ENCODE measurements at places on chromosomes 1 and 21.
A peak's percentile ranks its signal among the peaks of the same experiment; 100 is the strongest.

DNA sequence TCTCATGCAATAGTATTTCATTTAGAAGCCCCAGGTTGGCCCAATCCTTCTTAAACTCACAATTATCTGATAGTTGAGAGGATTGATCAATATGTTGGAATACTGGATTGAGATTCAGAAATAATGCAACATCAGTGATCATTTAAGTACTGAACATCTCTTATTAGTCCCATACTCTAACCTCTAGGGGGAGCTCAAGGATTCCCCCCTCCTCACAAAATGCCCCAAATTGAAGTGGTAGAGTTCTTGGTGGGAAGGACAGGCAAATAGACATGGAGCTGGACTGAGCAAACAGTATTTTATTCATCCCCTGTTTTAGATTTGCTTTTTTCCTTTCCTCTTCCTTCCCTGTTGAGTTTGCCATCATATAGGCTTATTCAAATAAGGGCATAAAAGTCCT is 62.8 kb downstream of the NGF start:
- DNase-seq, result no peak

DNA sequence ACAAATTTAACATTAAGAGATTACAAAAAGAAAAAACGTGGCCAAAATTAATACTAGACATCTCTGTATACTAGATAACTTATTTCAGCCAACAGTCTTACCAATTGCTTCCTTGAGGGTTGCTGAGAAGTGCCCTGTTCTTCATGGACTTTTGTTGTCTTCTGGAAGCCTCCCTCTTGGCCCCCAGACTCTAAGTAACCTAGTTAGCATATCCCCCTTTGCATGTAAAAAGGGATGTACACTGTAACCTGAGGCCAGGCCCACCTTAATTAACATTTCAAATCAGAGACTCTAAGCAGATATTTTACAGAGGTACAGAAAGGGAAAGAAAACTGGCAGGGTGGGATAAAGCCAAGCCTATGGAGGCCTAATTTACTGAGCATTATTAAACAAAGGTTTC is 1047.3 kb downstream of the ADGRL2 start:
- DNase-seq, result no peak

GRCh38 chr1:55751776-55752175 is 536.6 kb upstream of the USP24 start:
- no peak for DNase-seq

DNA sequence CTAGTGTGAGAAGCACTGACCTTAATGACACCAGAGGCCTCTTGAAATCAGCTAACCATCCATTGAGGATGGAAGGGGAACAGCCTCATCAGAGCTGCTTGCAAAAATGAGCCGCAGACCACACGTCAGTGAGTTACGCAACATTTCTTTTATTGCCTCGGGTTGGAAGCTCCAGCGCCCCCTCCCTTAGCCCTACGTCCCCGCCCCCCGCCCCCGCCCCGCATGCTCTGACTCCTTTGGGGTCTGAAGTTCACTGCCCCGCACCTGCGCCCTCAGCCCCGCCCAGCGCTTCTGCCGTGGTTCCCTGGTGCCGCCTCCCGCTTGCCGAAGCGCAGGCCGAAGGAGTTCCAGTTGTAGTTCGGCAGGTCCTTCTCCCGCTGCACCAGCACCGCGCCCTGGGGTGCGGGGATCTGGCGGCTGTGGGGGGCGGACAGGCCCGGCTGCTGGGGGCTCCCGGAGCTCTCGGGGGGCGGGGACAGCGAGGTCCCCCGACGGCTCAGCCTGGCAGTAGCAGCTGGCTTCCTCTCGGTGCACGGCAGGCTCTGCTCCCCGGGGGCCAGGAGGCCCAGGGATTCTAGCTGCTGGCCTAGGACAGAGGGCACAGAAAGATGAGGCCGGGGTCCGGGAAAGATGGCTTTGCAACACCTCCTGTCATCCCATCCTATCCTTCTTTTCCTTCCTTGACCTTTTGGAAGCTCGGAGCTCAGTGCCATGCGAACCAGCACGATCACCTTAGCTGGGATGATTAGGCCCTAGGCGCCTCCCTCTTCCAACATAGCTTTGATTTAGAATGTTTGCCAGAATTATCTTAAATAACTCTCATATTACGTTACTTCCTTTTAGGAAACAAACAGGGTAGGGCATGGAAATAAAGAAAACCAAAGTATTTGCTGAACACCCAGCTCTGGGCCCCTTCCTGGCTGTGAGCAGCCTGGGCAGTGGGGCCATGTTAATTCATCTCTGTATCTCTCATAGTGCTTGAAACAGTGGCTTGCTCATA is 5.8 kb downstream of the KISS1 start:
- DNase-seq, result no peak

- DNase-seq, result no peak
These were observed 20.5 kb downstream of the HIVEP3 start for GRCh38 chr1:41898191-41898713.

GRCh38 chr1:224784265-224785039 is 145.0 kb upstream of the DNAH14 start:
- DNase-seq, result no peak

GRCh38 chr1:15013767-15014166 is 139.8 kb upstream of the TMEM51 start:
- no peak for DNase-seq

- no peak for DNase-seq
These were observed 22.9 kb upstream of the MTF2 start for GRCh38 chr1:93056214-93056613.

- no peak for DNase-seq
These were observed 312.5 kb upstream of the DUSP10 start for GRCh38 chr1:222054416-222054815.

- no peak for DNase-seq
These were observed 16.7 kb downstream of the SPATA21 start for GRCh38 chr1:16420424-16421118.

DNA sequence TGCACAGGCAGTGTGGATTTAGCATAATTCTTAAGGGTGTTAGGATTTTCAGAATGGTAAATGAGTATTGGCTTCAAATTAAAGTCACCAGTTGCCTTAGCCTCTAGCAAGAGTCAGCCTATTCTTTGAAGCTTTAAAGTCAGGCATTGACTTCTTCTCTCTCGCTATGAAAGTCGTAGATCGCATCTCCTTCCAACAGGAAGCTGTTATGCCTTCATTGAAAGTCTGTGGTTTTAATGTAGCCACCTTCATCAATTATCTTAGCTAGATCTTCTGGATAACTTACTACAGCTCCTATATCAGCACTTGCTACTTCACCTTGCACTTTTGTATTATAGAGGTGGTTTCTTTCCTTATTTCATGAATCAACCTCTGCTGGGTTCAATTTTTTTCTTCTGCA is 320.2 kb downstream of the PTPRC start:
- DNase-seq, result no peak

GRCh38 chr1:169584483-169585144 is 1.7 kb downstream of the F5 start:
- no peak for DNase-seq

DNA sequence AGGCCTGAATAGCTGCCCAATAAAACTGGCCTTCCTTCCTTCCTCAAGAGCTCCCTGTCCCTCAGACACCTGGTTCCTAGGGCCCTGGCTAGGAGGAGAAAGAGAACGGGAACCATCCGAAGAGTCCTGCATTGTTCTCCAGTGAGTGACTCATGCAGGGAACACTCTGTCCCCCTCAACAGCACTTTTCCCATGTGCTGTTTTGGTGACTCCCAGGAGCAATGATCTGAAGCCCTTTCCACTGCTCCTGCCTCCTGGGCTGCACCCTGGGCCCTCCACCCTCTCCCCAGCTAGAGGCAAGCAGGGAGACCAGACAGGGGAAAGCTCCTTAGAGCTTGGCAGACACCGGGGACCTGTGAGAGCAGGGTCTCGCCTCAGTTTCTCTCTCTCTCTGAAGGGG is 18.9 kb downstream of the TNNT2 start:
- no peak for DNase-seq

DNA sequence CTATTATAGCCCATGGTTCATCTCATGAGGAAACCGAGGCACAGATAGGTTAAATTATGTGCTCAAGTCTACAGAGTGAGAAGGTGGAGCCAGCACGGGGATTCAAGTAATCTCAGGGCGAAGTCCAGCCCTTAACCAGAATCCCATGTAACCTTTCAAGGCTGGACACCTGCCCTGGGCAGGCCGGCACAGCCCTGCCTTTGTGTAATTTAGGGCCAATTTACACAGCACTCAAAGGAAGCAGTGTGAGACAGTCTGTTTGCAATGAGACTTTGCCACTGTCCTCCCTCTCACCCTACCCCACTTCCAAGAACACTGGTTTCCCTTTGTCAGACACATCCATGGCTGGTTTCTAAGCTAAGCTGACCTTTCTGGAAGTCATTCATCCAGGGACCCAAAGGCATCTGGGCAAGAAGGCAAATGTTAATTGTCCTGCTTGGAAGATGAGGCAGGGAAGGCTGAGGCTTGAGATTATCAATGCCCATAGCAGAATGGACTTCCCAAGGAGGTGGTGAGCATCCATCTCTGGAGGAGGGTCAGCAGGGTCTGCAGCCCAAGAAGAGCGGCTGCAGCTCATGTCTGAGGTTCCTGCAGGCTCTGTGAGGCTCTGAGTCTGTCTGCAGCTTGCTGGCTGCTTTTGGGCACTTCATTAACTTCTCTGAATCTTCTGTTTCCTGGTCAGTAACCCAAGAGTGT is 159.2 kb downstream of the TRABD2B start:
- DNase-seq, result no peak

GRCh38 chr1:171785766-171786165 is 4.3 kb downstream of the METTL13 start:
- DNase-seq, result no peak

GRCh38 chr1:204894031-204894430 is 23.4 kb downstream of the NFASC start:
- DNase-seq, result no peak

- DNase-seq, result no peak
These were observed at the start of gene OR2G3 for GRCh38 chr1:247605286-247605685. Gene OR2G3 (plus strand): TSS chr1:247605586. CDS start chr1:247605586, 0 bp downstream.

- no peak for DNase-seq
These were observed at the start of gene MCOLN3 for GRCh38 chr1:85048296-85049064. Gene MCOLN3 (minus strand): TSS chr1:85048500. CDS start chr1:85045360, 3,140 bp downstream.

- no peak for DNase-seq
These were observed 21.0 kb upstream of the PADI2 start for GRCh38 chr1:17140279-17140678.

GRCh38 chr1:108100148-108100547 is 100.0 kb downstream of the SLC25A24 start:
- DNase-seq, result no peak

DNA sequence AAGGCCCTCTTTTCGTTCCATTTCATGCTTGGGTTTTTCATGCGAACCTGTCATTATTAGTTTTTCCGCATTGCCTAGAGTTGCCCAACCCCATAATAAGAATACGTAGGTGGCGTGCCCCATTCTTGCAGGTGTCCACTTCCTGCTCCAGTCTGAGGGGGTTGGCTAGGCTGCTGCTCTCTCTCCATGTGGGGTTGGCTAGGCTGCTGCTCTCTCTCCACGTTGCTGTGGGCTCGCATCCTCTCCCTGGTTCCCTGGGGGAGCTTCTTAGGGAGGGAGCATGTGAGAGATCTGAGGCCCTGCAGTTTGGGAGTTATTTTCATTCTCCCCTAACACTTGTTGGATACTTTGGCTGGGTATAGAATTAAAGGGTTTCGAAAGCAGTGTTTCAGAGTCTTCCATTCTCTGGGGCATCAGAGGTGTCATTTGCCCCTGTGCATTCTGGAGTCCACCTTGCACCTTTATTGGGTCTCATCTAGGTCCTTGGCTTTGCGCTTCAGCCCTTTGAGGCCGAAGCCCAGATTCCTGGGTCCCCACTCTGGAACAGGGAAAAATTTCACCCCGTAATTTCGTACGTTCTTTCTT is 8.6 kb downstream of the C1orf35 start:
- no peak for DNase-seq

- no peak for DNase-seq
These were observed 10.7 kb downstream of the FOXO6 start for GRCh38 chr1:41371630-41372599.

DNA sequence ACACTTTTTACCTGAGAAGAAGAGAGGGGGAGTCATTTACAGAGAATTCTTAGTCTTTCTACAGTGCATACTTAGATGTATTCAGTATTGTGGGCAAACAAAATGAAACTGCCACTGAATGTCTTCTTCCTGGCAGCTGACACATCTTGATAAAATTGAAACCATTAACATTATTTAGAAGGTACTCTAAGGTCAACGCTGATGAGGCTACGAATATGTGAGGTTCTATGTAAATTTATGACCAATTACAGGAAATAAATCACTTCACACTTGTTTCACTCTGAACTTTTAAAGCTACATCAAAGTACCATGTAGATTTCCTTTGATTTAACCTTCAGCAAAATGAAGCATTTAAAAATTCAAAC is 51.3 kb upstream of the GFI1 start:
- no peak for DNase-seq

DNA sequence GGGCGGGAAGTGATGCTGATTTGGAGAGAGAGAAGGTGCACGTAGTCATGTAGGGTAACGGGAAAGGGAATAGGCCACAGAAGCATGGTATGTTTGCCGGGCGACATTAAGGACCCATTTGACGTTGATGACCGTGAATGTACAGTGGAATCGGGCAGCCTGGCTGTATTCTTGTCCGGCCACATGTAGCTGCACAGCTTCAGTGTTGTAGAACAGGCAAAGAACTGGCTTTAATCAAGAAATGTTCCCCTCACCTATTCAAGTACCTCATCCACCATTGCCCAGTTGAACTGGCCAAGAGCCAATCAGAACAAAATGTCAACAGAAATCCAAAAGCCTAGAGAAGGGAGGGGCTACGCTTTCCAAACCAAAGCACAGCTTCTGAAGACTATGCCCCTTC is 104.8 kb downstream of the DHRS3 start:
- DNase-seq, result no peak

- DNase-seq, result no peak
These were observed at the start of gene NASP for GRCh38 chr1:45583666-45584350. Gene NASP (plus strand): TSS chr1:45584041. CDS start chr1:45584147, 106 bp downstream.

DNA sequence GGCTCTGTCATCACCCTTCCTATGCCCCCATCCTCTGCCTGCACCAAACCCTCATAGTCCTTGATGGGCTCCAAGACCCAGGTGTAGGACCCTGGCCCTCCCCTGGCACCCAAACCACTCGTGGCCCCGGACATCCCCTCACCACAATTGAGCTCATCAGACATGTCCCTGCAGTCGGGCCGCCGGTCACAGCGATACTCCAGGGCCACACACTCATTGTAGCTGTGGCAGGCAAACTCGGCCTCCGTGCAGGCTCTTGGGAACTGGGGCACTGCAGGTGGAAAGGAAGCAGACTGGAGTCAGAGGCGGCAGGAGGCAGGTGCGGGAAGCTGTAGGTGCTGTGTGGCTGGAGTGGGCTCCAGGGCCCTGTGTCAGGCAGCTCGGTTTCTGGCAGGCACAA is 49.3 kb downstream of the HSPG2 start:
- DNase-seq, result no peak

GRCh38 chr1:225981714-225982113 is 17.4 kb downstream of the SDE2 start:
- no peak for DNase-seq

GRCh38 chr1:180040034-180040433 is 85.4 kb downstream of the CEP350 start:
- DNase-seq, result peak; percentile 52

All from glomerular endothelial cell (primary cell).